HEK293T (cell line): ENCODE measurements at places on chromosomes 2 and 18.

- DNase-seq = no peak
These were observed 70.9 kb downstream of the AAK1 start for GRCh38 chr2:69572641-69573040.

GRCh38 chr2:205730191-205730590, 47.9 kb downstream of the NRP2 start:
- DNase-seq = no peak

DNA sequence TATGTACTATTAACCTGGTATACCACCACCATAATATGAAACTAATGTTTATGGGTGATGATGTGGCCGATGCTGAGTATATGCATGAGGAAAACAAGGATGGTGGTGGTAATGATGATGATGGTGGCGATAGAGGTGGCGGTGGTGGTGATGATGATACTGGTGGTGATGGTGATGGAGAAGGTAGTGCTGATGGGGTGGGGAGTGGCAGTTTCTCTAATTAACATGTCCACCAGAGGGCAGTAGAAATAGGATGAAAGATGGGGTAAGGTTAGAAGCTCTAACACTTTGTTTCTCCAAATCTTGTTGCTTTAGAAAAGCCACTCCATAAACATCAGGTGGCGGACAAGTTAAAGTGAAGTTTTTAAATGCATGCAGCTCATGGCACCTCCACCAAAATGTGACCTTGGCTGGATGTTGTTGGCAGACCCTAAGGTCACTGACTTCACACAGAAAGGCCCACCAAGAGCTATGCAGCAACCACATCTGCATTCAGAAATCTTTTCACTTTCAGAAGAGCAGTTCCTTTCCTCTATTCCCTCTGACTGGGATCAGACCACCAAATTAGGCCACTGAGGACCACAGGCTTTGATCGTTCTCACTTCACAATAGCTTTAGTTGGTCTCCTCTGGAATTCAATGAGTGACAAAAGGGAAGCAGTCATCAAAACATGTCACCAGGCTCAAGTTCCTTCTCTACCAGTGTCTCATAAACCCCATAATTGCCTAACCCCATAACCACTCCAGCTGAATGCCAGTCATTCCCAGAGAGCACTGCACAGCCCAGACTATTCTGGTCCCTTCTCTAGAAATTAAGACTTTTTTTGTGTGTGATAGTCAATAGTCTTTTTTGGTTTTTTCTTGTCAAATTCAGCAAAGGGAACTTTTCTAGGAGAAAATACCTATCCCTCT, 7.5 kb upstream of the BCL11A start:
- no peak for DNase-seq

DNA sequence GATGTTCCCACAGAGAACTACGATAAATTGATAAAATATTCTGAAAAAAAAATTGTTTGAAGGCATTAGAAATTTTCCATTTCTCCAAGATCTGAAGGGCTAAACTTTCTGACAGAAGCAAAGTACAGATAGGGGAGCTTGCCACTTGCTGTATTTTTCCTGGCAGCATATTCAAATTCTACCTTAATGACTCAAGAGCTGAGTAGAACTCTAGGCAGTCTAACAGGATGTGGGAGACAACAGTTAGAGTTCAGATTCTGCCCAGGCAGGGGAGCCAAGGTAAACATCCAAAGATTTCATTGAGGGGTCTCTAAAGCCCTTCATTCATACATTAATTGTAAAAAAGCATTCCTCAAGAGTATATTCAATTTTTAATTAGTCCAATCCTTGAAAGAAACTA, 46.0 kb upstream of the RIT2 start:
- no peak for DNase-seq

- DNase-seq = peak; percentile 26
These were observed 289.3 kb upstream of the ZSWIM2 start for GRCh38 chr2:187138265-187138664.

DNA sequence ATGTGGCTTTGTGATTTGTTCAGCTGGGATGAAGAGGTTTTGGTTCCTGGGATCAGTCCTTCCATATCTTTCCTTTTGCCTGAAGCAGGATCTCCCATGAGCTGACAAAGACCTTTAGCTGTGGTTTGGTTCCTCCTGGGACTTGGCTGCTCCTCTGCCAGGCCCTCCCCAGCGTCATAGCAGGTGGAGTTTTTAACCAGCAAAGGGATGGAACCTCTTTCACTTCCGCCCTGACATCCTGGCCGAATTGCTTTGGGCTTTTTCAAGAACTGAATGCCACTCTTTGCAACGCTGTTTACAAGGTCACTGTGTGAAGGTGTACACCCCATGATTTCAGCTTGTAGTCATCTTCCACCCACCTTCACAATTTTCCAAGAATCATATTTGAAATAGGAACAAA, 390 bp downstream of the PCARE start:
- DNase-seq = no peak

DNA sequence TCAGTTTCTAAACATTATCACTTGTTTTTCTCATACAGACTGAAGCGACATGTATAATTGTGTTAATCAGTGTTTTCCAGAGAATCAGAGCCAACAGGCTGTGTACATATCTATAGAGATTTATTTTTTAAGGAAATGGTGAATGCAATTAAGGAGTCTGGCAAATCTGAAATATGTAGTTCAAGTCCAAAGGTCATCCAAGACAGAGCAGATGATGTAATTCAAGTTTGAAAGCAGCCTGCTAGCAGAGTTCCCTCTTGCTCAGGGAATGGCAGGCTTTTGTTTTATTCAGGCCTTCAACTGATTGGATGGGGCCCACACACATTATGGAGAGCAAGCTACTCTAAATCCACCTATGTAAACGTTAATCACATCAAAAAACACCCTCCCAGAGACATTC, 282.6 kb downstream of the CBLN2 start:
- DNase-seq = no peak

- DNase-seq = no peak
These were observed 39.9 kb downstream of the MYO3B start for GRCh38 chr2:170217778-170218251.

DNA sequence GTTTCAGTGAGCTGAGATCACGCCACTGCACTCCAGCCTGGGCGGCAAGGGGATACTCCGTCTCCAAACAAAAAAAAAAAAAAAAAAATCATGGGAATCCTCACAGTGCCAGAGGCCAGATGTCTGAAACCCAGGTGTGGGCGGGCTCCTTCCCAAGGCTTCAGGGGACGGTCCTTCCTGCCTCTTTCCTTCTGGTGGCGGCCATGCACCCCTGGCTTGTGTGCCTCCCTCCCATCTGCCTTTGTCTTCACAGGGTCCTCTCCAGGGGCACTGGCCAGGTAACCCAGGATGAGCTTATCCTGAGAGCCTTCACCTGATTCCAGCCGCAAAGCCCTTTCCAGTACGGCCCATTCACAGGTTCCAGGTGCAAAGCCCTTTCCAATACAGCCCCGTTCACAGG, 40.9 kb upstream of the GPC1 start:
- DNase-seq = no peak

GRCh38 chr18:74126684-74127655, 20.7 kb downstream of the FBXO15 start:
- DNase-seq = no peak
